Stimulated activated CD8-positive, alpha-beta memory T cell treated with anti-CD3 and anti-CD28 coated beads, Interleukin-4, amount 100 ng/mL, for 1 hour (primary cell): ENCODE measurements at places on chromosomes 1 and 21.

- DNase-seq = no peak
These were observed 25.5 kb downstream of the C1orf198 start for GRCh38 chr1:230842801-230843200.

- DNase-seq = no peak
These were observed 14.6 kb downstream of the XKR8 start for GRCh38 chr1:27974417-27974781.

- DNase-seq = no peak
These were observed 624.0 kb downstream of the USP25 start for GRCh38 chr21:16353764-16354163.

DNA sequence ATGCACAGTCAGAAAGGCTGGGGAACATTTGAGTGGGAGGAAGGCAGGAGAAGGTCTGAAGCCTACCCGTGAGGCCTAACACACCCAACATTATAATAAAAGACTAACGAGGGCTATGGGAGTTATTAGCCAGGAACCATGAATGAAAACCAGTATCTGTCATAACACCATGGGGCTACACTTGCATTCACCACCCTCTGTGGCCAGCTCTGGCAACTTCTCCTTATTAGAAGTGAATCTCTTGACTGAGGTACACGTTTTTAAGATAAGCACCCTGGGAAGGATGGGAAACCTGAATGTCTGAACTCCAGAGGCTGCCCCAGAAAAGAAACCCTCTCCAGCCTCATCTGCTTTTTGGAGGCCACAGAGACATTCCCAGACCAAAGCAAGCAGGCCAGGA is 204.3 kb upstream of the RAB4A start:
- no peak for DNase-seq

- no peak for DNase-seq
These were observed 84.3 kb upstream of the ARHGAP29 start for GRCh38 chr1:94321662-94322061.

- no peak for DNase-seq
These were observed 11.2 kb downstream of the TAF12 start for GRCh38 chr1:28631713-28632112.

GRCh38 chr1:1984560-1985070 is 19.0 kb downstream of the CFAP74 start:
- DNase-seq = no peak

DNA sequence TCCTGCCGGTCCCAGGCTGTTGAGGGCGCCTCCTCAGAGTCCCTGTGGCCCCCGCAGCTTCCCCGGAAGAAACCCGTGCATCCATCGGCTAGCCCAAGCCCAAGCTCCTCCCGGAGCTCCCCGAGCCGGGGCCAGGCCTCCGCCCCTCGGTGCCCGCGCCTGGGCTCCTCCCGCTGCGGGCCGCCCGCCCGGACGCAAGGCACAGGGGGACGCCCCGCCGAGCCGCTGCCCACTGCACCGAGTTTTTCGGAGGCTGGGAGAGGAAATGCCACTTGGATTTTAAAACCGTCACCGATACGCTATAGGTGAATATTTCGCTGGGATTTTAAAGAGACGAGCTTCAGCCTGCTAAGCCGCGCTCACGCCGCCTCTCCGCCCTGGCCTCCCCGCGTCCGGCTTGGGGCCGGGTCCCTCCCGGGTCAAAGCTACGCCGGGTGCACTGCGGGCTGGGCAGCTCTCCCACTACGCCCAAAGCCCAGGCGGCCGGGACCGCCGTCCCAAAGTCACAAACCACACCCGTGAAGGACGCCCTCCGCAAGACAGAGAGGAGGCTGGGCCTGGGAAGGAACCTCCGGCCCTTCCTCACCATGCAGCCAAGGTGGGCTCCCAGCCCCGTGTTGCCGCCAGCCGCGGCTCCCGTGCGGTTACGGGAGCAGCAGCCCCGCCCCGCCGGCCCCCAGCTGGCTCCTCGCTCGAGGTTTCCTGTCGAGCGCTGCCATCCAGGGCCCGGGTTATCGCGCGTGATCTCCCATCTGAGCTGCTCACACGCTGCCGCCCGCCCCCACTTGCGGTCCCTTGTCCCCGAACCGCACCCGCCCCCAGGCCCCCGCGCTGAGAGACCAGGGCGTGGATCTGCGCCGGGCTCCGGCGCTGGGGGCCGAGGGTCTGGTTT is 63.2 kb downstream of the CD247 start:
- peak; percentile 59 for DNase-seq

DNA sequence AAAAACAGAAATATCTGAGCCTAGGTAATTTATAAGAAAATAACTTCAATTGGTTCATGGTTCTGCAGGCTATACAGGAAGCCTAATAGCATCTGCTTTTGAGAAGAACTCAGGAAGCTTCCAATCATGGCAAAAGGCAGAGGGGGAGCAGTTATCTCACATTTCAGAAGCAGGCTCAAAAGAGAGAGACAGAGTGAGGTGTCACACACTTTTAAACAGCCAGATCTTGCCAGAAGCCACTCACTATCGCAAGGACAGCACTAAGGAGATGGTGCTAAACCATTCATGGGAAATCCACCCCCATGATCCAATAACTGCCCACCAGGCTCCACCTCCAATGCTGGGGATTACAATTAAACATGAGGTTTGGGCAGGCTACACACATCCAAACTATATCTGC is 25.5 kb downstream of the RGS18 start:
- DNase-seq = no peak

DNA sequence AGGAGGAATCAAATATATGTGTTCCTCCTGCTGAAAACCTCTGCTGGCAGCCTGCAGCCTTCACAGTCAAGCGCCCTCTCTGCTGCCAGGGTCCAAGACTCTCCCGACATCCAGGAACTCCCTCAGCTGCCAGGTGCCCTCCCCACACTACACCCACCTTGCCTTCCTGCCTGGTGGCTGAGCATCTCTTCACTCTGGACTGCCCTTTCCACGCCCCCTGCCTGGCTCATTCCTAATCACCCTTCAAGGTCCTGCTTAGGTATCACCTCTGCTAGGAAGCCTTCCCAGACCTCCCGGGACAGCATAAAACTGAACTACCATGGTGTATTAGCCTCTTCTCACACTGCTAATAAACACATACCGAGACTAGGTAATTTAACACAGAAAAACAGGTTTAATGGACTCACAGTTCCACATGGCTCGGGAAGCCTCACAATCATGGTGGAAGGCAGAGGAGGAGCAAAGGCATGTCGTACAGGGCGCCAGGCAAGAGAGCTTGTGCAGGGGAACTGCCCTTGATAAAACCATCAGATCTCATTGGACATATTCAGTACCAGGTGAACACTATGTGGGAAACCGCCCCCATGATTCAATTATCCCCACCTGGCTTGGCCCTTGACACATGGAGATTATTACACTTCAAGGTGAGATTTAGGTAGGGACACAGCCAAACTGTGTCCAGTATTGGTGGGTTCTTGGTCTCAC is 15.3 kb downstream of the LDLRAD1 start:
- DNase-seq = no peak

- DNase-seq = no peak
These were observed 273.8 kb upstream of the SNX7 start for GRCh38 chr1:98387701-98388100.

DNA sequence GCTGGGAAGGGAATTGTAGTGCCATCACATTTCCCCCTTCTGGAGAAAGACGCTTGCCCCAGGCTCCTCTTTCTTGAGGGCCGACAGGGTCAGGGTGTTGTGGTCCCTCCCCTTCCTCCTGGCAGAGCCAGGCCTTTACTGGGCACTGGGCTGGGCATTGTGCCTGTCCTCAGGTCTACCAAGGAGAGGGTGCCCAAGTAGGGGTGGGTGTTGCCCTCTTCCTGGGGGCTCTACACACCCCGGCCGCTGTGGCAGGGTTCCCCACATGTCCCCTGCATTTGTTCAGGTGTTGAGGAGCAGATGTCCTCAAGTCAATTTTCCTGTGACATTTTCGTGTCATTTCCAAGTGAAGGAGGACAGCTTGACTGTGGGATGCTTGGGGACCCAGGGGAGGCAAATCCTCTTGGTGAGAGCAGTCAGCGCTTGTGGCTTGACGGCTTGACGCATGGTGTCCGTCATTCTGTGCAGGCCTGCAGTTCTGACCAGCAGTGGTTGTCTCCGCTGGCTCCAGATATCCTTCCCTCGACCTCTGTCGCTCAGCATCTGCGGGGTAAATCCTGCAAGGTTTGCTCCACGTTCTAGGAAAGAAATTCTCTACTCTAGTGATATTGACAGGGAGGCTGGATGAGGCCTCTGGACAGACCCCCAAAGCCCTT is 181.9 kb upstream of the VAMP3 start:
- no peak for DNase-seq

GRCh38 chr1:76763738-76764137 is 103.5 kb upstream of the ST6GALNAC5 start:
- no peak for DNase-seq

GRCh38 chr1:85599681-85600080 is 19.1 kb downstream of the CCN1 start:
- DNase-seq = no peak

GRCh38 chr1:240100371-240100934 is 8.8 kb downstream of the FMN2 start:
- no peak for DNase-seq

DNA sequence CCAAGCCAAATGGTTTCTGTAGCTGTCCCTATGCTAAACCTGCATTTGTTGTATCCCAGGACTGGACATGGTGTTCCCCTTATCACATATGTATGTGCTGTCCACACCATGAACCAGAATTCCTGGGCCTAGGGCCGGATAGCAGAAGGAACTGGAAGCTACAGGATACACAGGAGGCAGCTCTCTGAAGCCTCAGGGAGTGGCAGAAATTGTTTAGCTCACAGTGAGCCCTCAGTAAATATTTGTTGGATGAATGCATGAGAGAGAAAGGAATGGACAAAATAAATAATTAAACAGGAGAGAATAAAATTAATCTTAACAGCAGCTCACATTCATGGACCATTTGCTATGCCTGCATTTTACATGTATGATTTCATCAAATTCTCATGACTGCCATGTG is 2.1 kb downstream of the NIPAL3 start:
- DNase-seq = no peak

DNA sequence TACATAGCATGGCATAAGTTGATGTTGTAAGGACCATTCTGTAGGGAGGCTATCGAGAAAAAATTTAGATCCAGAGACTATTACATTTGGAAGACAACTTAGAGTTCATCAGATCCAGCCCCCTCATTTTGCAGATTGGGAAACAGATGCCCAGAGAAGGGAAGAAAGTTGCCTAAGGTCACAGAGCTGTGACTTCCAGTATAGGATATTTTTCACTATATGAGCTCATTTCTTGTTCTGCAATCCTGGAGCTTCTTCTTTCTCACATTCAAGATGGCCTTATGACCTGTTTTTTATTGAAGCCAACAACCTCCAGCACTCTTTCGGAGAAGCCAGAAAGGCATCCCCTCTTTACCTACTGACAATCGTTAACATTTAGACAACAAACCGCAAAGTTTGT is 421.8 kb upstream of the PLXNA2 start:
- no peak for DNase-seq

GRCh38 chr1:94253456-94254017 is 16.2 kb upstream of the ARHGAP29 start:
- DNase-seq = no peak

DNA sequence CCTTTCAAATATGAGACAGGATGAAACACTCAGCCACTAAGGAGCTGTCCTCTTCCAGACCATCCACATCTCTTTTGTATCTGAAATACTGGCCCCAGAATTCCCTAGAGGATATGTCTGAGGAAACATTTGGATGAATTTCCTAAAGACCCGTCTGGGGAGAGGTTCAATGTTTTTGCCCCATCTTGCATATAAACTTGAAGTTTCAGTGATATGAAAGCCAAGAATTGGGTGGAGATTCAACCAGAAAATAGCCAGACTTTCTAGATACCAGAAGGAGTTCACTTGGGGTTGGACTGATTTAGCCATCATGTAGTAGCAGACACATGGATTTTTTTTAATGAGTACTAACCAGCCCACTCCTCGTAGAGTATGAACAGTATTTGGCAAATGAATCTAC is 182.0 kb downstream of the PLPP3 start:
- DNase-seq = no peak

DNA sequence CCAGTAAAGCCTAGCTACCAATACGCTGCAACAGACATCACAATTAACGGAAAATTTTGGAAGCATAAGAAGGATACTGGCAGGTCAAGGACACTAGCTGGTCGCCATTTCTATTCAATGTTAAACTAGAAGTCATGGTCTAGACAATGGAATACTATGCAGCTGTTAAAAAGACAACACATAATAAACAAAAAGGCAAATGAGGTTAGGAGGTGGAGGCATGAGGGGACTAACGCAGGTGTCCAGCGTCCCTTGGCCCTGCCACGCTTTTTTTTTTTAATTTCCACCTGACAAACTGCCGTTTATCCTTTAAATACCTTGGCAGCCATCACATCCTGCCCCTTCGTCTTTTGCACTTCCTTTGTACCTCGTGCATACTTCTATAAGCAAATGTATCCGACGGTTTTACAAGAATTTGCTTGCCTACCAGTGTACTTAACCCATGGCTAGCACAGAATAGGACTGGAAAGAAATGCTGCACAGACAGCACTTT is 698 bp upstream of the SLC22A15 start:
- no peak for DNase-seq

DNA sequence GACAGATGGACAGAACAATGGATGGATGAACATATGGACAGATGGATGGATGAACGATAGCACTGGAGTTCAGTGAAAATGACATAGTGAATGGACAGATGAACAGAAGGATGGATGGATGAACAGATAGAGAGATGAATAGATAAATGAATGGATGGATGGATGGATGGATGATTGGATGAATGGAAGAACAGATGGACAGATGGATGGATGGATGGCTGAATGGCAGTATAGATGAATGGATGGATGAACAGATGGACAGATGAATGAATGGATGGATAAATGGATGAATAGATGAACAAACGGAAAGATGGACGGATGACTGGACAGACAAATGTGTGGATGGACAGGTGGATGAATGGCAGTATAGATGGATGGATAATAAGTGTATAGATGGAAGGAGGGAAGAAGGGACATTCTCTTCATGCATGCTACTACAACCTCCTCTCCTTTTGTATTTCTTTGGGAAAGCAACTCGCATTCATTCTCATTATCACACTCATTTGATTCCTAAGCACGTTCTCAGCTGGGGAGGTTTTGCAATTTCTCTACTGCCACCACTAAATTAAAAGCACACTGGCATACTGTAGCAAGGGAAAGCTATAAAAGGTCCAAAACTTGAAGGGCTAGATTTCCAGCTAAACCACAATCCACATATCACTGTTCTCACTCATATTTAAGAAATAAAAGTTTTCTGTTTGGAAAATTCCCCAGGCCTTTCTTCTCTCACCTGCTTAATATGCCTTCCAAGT is 34.1 kb downstream of the SUSD4 start:
- no peak for DNase-seq

GRCh38 chr21:28811860-28812259 is 180.8 kb downstream of the LTN1 start:
- no peak for DNase-seq

- no peak for DNase-seq
These were observed 2.6 kb downstream of the LEFTY1 start for GRCh38 chr1:225886159-225887029.

DNA sequence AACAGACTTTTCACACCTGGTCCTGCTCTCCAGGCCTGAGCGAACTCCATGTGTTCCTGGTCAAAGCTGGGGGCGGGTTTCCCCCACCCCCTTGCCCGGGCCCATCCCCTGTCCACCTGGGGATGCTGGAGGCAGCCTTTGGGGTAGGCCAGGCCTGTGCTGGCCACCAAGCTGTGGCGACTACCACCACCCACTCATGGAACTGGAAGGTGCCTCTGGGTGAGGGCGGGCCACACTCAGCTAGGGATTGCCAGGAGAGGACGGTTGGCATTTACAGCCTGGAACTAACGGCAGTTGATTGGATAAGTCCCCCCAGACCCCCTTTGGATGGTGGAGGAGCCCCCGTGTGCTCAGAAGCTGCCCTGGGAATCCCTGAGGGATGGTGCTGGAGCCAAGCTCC is 7.9 kb downstream of the S100B start:
- DNase-seq = no peak
